NB4 (cell line): ENCODE measurements at places on chromosomes 13 and 19.

- no peak for DNase-seq
These were observed 399.2 kb downstream of the MYO16 start for GRCh38 chr13:109028624-109029023.

DNA sequence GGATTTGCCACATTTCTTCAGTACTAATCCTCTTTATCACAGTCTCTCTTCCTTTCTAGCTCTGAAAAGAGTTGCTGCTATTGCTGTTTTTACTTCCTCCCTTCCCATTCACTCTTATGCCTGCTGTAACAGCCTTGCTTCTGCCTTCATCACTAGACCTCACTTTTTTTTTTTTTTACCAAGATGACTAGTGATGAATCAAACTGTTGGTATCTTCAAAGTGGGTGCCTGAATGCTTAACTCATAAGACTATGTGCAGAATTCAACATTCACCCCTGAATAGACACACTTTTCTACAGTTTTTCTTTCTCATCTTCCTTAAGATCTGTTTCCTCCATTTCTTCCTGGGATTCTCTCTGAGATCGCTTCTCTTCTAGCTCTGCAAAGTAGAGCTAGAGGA is 217.2 kb upstream of the HTR2A start:
- no peak for DNase-seq

GRCh38 chr13:41500511-41500910 is 43.2 kb downstream of the RGCC start:
- DNase-seq, result no peak

- no peak for DNase-seq
These were observed 308.3 kb downstream of the TBC1D4 start for GRCh38 chr13:75173457-75174356.

DNA sequence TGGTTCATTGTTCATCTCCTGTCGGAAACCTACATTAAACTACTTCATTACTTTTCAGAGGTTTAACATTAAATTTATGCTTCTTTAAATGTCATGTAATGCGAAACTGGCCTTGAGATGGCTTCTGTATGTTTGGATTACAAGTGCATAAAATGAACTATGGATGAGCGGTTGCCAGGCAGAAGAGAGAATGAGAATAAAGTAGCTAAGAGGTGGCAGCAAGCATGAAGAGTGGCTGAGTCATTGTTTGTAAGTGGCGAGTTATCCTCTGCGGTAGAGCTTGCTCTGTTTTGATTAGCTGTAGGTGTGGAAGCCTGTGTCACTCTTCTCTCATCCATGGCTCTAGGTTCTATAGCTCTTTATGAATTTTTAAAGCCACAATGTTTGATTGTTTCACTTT is 1139.6 kb upstream of the PCDH9 start:
- DNase-seq, result no peak
